ENCODE measurements at places on chromosomes 4 and X.

- no peak for DNase-seq
These were observed 25.8 kb downstream of the OTUD4 start for GRCh38 chr4:145154573-145154972.

DNA sequence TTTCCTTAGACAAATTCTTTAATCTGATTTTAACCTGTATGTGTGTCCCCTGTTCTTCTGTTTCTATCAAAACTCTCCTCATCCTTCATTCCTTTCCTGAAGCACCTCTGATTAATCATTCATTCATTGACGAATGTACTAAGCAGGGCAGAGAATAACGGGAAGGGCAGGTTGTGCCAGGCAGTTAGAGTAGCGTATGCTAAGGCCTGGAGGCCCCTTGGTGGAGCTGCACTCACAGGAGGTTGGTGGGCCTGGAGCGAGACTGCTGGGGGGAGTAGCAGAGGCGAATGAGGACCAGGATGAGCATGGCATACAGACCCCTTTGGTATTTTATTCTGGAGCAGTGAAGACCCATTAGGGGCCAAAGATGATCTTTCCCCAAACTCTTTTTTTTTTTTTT, 22.5 kb downstream of the PTTG2 start:
- DNase-seq: no peak

- no peak for DNase-seq
These were observed 20.9 kb downstream of the SGMS2 start for GRCh38 chr4:107845681-107846080.

DNA sequence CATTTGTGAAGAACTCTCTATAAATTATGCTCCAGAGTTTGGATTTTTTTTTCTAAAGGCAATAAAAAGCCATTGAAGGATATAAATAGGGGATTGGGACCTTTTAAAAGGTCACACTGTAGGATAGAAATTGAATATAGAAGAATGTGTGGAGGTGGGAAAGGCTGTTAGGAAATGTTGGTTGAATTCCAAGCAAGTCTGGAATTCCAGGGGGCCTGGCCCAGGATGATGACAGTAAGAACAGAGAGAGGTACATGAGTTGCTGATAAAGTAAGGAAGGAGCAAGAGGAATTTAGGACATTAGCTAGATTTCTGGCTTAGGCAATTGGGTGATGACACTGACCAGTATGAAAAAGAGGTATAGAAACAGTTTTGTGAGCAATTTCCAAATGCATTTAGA, 95.4 kb upstream of the USP38 start:
- DNase-seq: no peak

Measured in GF-D8 (cell line).